Stimulated activated CD4-positive, alpha-beta T cell treated with anti-CD3 and anti-CD28 coated beads, Interleukin-1b, Interleukin-23, amount 100 ng/mL, for 4 hours (primary cell): ENCODE measurements at places on chromosomes 4 and X.

DNA sequence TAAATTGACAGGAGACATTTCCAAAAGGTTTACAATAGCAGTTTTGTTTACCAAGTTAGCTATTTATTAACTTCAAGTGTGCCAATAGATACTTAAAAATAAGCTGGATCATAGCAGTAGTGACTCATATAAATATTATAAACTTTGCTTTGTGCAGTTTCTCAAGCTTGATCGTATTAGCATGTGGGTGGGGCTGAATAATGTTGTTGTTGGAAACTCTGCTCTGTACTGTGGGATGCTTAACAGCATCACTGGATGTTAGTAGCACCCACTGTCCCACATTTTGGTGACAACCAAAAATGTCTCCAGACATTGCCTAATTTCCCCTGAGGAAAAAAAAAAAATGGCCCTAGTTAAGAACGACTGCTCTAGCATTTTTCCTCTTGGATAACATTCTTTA, 855.2 kb upstream of the ADGRL3 start:
- no peak for DNase-seq

DNA sequence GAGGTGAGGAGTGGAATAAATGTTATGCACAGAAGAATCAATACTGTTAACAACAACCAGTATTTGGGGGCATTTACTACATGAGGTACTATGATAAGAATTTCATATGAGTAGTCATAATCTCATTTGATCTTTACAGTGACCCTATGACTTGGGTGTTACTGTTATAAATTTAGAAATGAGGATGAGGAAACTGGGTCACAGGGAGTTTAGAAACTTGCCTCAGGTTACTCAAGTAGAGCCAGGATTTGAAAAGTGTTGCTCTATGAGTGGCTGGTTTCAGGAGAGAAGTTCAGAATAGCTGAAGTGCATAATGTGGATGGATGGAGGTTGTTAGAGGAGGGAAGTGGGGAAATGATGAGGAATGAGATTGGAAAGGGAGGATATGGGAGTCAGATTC, 16.6 kb upstream of the DDIT4L start:
- DNase-seq, result no peak

GRCh38 chr4:125315576-125316400, 1.0 kb downstream of the FAT4 start:
- no peak for DNase-seq

- no peak for DNase-seq
Measured at GRCh38 chrX:1283741-1284140, 15.1 kb downstream of the CSF2RA start.
